ENCODE measurements at places on chromosomes 2 and 18.

GRCh38 chr2:169254774-169255173 lies 107.6 kb downstream of the LRP2 start:
- no peak for DNase-seq

GRCh38 chr2:73172963-73173362 lies 29.4 kb upstream of the NOTO start:
- DNase-seq = no peak

DNA sequence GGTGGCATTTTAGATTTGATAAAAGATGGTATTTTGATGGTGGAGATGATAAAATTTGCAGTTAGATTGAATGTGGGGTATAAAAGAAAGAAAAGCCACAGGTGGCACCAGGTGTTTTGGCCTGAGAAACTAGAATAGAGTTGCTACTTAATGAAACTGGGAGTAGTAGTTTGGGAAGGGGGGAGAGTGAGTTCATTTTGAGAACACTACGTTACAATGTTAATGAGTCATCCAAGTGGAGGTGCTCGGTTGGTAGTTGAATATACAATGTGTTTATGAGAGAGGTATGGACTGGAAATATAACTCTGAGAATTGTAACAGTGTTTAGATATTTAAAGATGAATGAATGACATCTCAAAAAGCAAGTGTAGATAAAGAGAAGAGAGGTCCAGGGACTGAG lies 26.4 kb downstream of the EPG5 start:
- no peak for DNase-seq

DNA sequence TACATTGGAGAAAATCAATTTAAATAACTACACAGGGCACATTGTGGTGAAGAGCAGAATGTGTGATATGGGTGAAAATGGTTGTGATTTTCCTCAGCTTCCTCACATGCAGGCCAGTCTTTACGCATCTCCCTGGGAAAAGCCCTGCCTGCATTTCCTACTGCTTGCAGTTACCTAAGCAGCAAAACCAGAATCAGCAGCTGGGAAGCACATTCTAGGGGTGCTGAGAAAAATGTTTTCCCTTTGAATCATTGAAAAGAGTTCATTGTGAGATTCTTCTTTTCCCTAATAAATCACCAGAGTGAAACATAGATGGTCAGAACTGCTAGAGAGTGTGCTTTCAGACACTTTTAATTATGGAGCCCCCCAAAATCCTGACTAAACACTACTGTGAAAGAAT lies 656.0 kb downstream of the TDRD15 start:
- no peak for DNase-seq

DNA sequence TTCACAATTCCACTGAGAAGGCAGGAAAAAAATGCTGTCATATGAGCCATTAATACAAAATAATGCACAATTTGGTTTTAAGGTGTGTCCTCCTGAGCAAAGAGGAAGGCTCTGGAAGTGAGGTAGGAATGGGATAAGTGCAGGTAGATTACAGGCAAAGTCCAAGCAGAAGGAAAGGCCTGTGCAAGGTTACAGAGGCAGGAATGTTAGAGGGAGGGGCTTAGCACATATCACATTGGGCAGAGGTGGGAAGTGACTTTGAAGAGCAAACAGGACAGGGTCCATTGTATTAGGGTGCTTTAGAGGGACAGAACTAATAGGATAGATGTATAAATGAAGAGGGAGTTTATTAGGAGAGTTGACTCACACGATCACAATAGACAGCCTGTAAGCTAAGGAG lies 14.7 kb upstream of the CLIP4 start:
- no peak for DNase-seq

GRCh38 chr2:238236571-238236970 lies 3.3 kb downstream of the HES6 start:
- peak; percentile 24 for DNase-seq

DNA sequence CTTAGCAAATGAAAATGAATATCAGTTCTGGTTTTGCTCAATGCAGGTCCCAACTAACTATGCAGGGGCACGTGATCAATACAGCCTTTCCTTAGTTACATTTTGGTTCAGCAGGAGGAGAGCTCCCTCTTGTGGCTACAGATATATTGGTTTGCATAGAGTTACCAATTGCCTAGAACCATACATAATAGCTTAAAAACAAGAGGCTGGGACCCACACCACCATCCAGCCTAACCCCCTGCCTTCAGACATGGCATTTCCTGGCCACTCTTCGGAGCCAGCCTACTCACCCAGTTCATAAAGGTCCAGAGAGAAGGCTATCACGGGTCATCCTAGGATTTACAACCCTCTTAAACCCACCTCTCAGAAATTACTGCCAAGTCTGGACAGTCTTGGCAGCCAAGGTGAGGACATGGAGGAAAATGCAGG lies 10.5 kb downstream of the CCDC93 start:
- DNase-seq = peak; percentile 66

DNA sequence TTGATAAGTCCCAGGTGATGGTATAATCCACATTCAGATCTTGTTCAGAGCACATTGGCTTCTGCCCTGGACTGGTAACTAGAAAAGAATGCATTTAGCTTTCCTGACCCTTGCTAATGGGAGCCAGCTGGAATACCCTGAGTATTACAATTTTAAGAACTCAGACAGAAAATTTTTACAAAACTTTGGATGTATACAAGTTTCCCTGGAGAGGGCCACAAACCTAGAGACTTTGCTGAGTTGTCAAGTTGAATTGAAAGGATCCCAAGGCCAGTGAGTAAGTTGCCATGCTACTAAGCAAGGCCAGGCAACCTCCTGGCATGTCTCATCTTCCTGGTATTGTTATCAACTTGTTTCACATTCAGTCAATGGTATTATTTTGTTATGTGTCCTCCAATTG lies 20.0 kb upstream of the NABP1 start:
- no peak for DNase-seq

DNA sequence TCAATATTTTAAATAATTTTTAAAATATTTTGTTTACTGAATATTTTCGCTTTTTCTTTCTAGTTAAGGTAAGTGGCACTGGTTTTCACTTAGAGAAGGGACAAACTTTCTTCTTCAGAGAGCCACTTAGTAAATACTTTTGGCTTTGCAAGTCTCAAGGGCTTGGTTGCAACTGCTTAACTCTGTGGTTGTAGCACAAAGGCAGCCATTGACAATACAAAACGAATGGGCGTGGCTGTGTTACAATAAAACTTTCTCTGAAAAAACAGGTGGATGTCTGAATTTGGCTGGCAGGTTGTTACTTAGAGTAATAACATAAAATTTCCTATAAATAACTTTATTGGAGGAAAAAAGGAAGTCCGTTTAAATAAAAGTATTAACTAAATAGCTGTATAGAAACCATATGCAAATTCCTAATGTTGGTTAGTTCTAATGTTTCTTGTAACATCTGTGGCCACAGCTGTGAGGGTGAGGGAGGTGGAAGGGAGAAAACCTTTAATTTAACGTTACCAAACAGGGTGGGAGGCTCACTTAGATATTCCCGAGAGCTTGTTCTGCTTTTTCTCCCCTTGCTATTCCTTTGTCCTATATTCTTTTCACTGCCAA lies 62.4 kb upstream of the TNP1 start:
- no peak for DNase-seq

- DNase-seq = peak; percentile 86
Measured at GRCh38 chr18:56563568-56563967, 74.8 kb downstream of the TXNL1 start.

- no peak for DNase-seq
Measured at GRCh38 chr18:77106331-77106730, 26.3 kb downstream of the MBP start.

DNA sequence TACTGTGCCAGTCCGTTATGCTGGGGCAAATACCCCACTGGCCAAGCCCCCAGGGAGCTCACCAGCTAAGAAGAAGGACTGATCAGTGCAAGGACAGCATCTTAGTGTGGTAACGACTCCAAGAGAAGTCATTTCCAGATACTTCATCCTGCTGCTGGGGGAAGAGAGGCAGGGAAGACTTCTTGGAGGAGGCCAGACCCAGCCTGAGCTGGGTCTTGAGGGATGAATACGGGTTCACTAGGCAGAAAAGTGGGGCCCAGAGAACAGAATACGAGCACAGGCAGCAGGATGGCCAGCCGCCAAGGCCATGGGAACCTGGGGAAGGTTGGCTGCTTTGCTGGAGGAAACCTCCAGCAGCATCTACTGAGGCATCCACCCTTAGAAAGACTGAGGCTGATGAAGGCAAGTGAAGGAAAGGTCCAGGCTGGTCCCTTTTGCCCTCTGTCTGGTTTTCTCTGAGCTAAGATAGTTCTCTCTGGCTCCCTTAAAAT lies 84.1 kb downstream of the GLI2 start:
- no peak for DNase-seq

DNA sequence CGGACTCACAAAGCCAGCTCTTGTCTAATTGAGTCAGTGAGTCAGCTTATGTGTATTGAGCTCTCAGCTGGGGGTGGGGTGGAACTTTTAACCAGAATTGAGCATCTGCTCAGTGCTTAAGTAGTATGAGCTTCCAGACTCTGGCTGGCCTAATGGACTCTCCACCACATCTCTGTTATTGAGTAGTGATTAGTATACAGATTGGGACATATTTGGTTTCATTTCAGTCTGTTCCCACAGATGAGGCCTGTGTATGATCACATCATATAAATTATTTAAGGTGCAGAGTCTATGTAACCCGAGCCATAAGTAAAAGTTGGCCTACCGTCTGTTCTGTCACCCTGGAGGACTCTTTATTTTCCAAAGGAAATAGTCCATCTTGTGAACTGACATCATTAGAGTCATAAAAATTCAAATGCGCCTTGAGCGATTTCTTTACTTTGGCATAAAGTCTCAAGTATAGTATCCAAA lies 152.1 kb downstream of the THSD7B start:
- DNase-seq = no peak

DNA sequence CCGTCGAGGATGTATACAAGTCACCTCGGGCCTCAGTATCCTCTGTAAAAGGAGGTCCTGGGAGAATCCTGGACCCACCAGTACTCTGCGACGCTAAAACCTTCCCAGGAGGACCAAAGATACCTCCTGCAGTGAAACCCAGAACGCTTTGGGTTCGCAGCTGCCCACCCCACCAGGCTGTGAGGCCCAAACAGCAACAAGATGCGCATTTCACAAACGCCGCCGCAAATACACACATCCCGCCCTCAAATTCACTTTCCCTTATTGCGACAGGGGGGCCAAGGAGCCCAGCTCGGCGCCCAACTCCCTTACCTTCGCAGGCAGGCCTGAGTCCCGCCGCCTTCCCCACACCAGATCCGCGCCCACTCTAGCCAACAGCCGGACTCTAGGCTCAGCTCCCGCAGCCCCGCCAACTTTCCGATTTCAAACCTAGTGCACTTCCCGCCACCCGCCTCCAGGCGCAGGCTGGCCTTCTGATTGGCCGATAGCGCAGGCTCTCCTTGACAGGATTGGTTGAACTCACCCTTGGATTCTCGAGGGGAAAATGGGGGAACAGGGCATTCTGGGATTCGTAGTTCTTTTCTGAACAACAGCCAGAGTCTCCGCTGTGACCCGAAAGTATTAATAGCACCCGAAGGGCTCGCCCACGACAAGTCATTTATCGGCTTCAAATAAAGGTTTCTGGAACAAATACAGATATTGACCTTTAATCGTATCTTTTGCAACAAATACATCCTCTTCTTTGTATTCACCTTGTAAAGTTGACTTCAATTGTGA lies at the start of gene SPC25:
Gene SPC25 (minus strand): TSS at position 425 of the 777 bp plus-strand sequence. CDS start 911 bp downstream, outside the sequence.
- peak; percentile 89 for DNase-seq

DNA sequence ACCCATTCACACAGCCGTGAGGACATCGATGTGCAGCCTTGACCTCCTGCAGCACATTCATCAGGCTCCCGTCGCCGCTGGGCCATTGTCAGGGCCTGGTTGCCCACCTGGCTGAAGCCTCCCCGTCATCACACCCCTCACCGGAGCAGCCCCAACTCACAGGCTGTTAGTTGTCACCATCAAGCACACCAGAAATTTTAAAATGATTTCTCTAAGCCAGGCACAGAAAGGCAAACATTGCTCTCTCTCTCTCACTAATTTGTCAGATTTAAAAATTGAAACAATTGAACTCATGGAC lies 167.1 kb downstream of the RTP5 start:
- no peak for DNase-seq

GRCh38 chr18:45106331-45106774 lies 425.7 kb downstream of the SETBP1 start:
- no peak for DNase-seq

GRCh38 chr18:8139891-8140406 lies 469.3 kb upstream of the RAB12 start:
- no peak for DNase-seq

- no peak for DNase-seq
Measured at GRCh38 chr18:65975536-65975935, 224.7 kb downstream of the CDH7 start.

DNA sequence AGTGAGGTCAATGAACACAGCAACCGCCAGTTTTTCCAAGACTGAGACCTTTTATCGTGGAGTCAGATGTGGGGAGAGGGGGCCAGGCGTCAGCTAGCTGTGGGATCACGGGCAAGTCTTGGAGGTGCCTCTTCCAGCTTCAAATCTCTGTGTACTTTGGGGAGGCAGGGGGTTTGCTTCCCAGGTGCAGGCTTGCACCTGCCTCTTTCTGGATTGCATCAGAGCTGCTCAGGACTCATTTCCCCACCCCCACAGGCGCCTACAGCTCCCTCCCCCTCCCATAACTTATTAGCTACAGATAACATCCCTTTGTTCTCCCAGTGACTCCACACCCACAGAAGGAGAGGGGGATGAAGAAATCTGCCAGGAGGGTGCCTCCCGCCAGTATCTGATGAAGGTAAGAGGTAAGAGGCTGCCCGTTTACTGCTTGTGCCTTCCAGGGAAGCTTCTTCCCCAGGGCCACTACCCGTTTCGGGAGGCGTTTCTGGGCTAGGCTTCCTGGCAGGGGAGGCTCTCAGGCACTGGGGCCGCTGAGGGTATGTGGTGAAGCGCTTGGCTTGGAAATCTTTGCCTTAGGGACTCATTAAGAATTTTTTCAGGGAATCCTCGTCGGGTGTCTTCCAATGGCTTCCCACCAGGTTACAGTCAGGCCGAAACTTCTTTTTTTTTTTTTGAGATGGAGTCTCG lies 18.8 kb upstream of the MRPL33 start:
- DNase-seq = peak; percentile 76

GRCh38 chr2:207762146-207762545 lies 7.6 kb downstream of the FZD5 start:
- DNase-seq = no peak

DNA sequence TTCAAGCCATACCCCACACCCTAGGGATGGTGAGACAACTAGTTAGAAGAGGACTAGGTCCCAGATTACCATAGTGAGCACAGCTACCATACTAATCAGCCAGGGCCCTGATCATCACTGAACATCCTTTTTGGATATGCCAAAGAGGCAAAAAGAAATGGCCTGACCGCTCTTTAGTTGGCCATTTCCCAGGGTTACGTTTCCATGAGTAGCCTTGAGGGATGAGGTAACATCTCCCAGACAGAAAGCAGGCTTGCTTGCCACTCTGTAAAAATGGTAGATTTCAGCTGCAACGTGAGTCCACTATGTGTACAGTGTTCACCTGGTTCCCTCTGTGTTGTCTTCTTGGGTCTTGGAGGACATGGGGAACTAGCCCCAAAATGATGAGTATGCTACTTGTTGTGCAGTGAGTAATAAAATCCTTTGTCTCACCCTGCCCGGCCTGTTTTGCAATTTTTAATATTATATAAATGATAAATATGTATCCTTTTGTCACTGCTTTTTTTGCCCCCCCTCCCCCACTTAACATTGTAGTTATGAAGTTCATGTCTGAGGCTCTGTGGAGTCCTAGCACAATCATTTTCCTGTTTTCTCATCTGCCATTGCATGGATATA lies 8.9 kb upstream of the GALM start:
- DNase-seq = no peak
